CD4-positive, alpha-beta T cell treated with Interleukin-1 beta for 1 hour (primary cell): ENCODE measurements at places on chromosomes 3 and 15.

GRCh38 chr3:123036352-123037014, 8.9 kb upstream of the SEMA5B start:
- DNase-seq: no peak

- DNase-seq: peak; percentile 13
Observed at GRCh38 chr3:119600732-119601131, 3.0 kb downstream of the PLA1A start.

DNA sequence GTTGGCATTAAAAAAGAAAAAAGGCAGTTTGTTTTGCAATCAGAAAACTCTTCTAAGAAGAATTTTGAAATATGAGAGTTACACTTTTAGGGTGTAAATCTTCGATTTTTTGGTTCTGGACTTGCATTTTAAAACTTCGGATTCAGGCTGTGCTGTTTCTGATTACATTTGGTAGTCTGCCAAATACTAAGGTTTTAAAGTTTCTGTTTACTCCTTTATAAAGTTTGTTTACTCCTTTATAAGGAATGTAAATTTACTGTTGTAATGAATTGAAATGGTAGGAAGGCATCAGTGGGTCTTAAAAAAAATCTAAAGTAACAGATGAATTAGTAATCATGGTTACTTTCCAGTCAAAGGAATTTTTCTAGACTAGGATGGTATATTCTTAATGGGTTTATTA, 14.1 kb downstream of the FXR1 start:
- no peak for DNase-seq

DNA sequence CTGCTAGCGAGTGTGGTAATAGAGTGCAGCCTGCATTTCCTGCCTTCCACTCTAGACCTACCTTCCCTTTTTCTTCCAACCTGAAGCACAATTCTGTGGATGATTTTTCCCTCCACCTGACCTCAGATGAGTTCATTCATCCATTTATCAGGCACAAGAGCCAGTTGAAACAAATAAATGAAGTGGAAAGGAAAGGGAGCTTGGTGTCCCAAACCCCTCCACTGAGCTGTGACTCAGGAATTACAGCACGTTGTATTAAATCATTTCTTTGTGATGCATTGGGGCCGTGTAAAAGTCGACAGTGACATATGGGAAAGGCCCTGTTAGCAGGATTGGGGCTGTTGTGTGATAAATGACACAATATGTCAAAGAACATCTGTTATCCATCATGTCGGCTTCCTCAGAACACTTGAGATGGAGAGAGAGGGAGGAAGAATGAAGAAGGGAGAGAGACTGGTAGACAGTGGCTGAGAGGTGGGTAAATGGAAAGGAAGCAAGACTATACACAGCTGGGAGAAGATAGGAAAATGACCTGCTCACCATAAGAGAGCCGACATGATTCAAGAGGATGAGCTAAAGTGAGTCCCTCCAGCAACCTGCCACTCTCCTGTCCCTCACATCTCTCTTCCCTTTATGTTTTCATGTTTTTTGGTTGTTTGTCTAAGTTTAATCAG, 366.0 kb downstream of the AGBL1 start:
- DNase-seq: no peak

DNA sequence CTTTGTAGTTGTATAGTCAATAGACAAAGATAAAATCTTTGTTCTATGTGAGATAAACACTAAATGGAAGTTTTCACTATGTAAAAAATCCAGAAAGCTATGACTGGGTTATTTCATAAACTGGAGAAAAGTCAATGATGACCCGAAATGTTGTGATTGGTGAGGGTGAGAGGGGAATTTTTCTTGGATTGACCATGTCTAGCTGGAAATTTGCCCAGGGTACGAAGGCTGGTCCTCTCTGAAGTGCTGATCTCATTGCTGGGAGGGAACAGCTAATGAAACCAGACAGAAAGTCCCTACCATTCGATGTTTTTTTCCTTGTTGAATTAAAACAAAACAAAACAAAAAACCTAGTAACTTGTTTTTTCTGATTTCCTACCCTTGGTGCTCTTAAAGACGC, 14.3 kb downstream of the TPRG1 start:
- DNase-seq: no peak

- DNase-seq: no peak
Observed at GRCh38 chr15:53307952-53308624, 451.4 kb downstream of the WDR72 start.

DNA sequence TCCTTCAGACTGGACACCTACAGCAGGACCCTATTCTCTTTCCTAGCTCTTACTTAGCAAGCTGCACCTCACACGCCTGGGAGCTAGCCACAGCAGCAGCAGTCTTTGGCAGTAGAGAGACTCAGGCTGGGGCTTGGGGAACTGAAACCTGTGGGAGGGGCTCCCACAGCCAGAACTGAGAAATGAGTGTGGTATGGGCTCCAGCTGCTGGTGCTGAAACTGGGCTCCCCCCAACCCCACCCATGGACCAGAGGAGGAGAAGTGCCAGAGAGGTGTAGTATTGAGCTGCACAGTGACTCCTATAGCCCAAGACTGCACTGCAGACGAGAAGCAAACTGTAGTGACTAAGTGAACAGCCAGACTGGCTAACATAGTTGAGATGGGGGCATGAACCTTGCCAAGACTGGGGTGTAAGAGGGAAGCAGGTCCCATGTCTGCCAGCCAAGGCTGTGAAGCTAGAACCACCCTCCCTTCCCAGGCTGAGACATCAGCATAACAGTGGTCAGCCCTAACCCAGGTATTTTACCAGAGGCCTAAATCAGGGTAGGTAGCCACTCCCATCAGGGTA, 62.5 kb downstream of the MYO5A start:
- DNase-seq: peak; percentile 84

- DNase-seq: no peak
Observed at GRCh38 chr3:52190294-52191074, 7.5 kb upstream of the ALAS1 start.

GRCh38 chr3:2268779-2269178, 170.1 kb downstream of the CNTN4 start:
- no peak for DNase-seq

GRCh38 chr15:57649138-57649537, 57.4 kb upstream of the POLR2M start:
- no peak for DNase-seq

GRCh38 chr3:63876260-63876659, 12.6 kb downstream of the ATXN7 start:
- DNase-seq: no peak

GRCh38 chr3:7978087-7978422, 523.6 kb upstream of the LMCD1 start:
- DNase-seq: no peak

DNA sequence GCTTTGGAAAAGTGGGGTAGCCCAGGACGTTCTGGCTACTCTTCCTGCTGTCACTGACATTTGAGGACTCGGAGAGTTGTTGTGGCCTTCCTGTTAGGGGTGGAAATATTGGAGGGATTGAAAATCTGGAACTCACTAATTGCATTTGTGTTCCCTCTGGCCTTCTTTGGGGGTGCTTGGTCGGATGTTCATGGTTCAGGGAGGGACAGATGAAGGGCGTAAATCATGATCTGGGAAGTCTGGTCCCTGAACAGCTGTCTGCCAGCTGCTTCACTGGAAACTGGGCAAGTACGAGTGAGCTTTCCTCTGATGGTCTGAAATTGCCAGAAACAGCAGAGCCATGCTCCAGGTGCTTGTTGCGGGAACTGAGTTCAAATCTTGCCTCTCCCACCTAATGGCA, 327.8 kb upstream of the C2CD4B start:
- no peak for DNase-seq

- no peak for DNase-seq
Observed at GRCh38 chr3:47577583-47578118, 1.0 kb downstream of the CSPG5 start.

GRCh38 chr3:141812586-141812985, 49.4 kb downstream of the GRK7 start:
- DNase-seq: no peak

DNA sequence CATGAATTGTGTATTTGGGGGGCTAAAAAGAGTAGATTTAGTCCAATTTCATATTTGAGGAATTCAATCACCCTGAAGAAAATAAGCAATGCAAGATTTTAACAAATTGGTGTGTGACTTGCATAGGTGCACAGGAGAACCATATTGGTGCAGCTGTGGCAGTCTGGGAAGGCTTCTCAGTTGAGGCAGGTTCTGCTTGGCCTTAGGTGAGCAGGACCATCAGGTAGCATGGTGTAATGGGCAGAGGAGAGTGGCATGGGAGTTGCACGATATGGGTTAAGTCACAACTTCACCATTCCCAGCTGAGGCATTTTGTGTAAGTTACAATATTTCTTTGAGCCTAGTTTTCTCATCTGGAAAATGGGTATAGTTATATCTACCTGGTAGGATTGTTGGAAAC, 10.5 kb downstream of the EBLN2 start:
- no peak for DNase-seq

DNA sequence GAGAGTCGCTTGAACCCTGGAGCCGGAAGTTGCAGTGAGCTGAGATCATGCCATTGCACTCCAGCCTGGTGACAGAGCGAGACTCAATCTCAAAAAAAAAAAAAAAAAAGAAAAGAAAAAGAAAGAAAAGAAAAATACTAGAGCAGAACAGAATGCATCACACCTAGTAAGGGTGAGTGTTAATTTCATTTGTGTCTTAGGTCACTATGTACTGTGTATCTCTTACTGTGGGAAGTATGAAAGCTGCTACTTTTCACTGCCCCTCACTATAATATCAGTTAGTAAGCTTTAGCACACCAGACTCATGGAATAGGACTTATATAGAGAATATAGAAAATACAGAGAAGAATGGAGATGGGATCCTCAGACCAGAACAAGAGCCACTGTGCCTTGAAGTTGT, 45.9 kb upstream of the RASA2 start:
- no peak for DNase-seq

GRCh38 chr3:13417166-13417947, 2.8 kb downstream of the NUP210 start:
- no peak for DNase-seq

- DNase-seq: no peak
Observed at GRCh38 chr15:43370310-43370974, 401 bp downstream of the ZSCAN29 start.

DNA sequence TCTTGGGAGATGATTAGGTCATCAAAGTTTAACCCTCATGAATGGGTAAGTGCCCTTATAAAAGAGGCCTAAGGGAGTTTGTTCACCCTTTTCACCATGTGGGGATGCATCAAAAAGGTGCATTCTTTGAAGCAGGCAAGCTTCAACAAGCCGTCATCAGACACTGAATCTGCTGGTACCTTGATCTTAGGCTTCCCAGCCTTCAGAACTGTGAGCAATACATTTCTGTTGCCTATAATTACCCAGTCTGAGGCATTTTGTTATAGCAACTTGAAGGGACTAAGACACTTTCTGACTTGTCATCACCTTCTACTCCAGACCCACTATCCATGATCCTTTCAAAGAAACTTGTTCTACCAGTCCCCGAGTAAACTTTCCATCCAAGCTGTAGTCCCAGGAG, 44.6 kb upstream of the LRRC58 start:
- no peak for DNase-seq

- DNase-seq: no peak
Observed at GRCh38 chr15:70406617-70407335, 309.1 kb upstream of the TLE3 start.

GRCh38 chr15:95557226-95558046, 773.1 kb upstream of the NR2F2 start:
- no peak for DNase-seq

- no peak for DNase-seq
Observed at GRCh38 chr3:197021231-197021630, 8.4 kb downstream of the MELTF start.

DNA sequence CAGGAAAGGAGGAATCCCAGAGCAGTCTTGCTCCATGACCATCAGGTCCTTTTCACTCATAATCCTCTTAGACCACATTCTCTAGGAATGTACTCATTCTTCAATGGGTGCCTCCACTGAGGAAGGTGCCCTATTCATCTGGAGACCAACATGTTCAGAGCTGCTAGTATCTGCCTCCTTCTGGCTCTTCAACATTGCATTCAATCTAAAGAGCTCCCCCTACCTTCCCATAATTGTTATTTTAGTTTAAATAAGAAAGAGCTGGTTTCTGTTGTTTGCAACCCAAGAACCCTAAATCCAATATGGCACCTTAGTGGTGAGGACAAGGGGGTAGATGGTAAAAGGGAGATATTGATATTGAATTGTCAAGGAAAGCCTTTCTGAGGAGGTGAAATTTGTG, 67.6 kb downstream of the SCN11A start:
- DNase-seq: no peak

DNA sequence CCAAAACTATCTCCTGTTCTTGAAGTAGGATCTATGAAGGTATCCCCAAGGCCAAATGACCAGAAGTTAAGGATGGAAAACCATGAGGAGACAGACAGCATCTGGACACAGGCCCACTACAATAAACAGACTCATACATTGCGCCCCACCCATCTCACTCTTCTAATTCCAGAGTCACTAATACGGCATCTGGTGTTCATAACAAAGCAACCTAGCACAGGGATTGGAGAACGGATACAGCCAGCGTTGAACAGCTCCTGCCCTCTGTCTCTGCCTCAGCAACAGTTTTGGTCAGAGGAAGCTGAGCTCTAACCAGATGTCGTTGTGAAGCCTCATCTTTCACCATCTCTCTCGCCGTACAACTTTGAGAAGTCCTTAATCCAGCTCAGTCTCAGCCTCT, 44.5 kb upstream of the CCDC80 start:
- no peak for DNase-seq

- no peak for DNase-seq
Observed at GRCh38 chr3:195866686-195867511, 41.5 kb downstream of the TNK2 start.

DNA sequence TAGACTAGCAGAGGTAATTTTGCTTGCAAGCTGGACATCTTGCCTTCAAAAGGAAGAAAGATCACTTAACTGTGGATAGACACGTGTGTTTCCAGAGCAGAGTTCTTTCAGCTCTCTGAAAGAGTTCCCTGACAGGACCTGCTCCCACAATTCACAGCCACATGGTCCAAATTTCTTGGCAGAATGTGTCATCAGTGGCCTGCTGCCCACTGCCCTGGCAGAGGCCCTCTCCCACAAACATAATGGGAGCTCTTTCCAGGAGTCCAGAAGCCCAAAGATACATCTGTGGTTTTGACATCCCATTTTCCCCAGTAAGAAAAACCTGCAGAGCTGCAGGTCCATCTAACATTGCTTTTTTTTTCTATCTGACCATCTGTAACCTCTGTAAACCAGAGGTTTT, 48.3 kb downstream of the SERPINI1 start:
- no peak for DNase-seq

- DNase-seq: no peak
Observed at GRCh38 chr3:109902549-109902948, 565.2 kb upstream of the DPPA4 start.

- no peak for DNase-seq
Observed at GRCh38 chr3:104763007-104763406, 603.7 kb upstream of the ALCAM start.
